ENCODE measurements at places on chromosomes 4 and X.

DNA sequence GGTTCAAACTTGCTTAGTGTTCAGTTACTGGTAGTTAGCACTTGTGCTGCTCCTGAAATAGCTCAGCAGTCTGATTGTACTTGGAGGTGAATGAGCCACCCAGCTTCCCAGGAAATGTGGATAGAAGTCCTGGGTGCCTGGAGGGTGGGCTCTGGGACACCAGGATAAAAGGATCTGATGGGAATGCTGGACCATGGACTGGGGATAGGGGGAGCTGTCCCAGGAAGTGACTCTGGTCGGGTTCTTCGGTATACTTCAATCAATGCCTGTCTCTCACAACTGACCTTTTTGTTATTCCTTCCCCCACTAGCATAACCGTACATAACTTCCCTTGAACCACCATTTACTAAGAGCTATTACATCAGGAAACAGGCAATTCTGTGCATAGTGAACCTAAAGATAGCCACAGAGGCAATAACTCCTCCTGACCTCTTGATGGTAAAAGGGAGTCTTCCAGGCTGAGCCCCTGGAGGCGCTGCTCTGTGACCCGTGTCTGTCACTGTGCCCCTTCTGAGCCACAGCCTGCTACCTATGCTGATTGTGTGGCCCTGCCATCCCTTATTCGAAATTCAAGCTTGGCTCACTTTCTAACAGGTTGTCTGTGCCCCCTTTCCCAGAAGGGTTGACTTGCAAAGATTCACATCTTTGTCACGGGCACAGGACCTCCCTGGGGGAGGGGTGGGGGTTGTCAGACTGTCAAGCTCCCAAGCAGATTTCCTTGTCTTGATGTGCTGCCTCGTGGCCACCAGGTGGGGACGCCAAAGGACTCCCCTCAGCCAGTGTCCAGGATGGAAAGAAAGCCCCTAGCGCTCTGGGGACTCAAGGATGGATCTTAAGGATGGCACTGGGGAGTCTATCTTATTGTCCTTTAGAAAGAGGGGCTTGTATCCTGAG, 24.5 kb upstream of the WDR1 start:
- DNase-seq: no peak

GRCh38 chr4:99894998-99895397, 771 bp upstream of the LAMTOR3 start:
- no peak for DNase-seq

GRCh38 chr4:119189638-119190037, 22.9 kb upstream of the USP53 start:
- no peak for DNase-seq

GRCh38 chrX:110794601-110795000, 1.0 kb downstream of the CHRDL1 start:
- DNase-seq: no peak

DNA sequence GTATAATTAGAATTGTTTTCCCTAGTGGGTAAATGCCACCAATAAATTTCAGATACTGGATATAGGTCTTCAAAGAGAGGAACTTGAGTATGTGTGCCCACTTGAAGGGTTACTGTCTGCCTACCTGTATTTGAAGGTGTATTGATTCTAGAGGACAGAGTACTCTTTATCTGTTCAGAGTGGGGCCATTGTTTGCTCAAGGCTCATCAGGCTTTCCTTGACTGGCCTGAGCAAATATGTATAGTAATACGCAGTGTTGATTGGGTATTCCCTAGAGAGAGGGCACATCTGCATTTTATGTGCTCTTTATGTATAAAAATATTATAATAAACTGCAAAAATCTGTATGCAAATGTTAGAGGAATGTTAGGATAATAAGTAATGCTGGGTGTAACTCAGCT, 23.7 kb downstream of the RP2 start:
- no peak for DNase-seq

- no peak for DNase-seq
Observed at GRCh38 chr4:65789341-65789740, 119.1 kb upstream of the EPHA5 start.

- DNase-seq: no peak
Observed at GRCh38 chrX:20352935-20353336, 86.2 kb upstream of the RPS6KA3 start.

DNA sequence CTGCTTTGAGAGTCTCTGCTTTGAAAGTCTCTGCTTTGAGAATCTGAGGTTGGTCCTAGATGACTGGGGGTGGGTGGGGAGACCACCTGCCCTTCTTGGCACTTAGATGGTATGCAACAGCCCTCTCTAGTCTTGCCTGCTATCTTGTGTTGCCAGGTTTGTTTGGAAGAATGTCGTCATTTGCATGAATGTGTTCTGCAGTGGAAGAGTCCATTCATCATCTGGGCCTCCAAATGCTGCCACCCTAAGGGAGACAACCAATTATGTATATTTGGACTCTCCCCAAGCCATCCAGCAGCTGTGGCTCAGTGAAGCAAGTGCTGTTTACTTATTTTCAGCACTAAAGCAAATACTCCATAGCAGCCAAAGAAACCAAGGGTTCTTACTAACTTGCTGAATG, 44.6 kb upstream of the TRPC5OS start:
- no peak for DNase-seq

- DNase-seq: no peak
Observed at GRCh38 chr4:169428376-169428775, 157.6 kb upstream of the SH3RF1 start.

DNA sequence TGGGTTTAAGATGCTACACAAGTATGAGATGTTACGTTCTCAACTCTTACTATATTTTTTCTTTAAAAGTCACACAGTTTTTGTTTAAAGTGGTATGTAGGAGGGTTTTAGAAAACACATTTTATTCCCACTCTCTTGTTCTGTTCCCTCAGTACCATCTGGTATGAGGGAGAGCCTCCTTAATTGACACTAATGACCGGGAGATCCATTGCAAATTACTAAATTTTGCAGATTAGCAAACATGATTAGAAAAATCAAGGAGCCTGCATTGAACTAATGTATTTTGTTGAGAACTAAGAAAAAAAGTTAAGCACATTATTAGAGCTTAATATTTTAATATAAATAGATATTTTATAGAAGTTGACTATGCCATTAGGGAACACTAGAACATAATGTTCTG, 87.3 kb upstream of the UNC5C start:
- no peak for DNase-seq

DNA sequence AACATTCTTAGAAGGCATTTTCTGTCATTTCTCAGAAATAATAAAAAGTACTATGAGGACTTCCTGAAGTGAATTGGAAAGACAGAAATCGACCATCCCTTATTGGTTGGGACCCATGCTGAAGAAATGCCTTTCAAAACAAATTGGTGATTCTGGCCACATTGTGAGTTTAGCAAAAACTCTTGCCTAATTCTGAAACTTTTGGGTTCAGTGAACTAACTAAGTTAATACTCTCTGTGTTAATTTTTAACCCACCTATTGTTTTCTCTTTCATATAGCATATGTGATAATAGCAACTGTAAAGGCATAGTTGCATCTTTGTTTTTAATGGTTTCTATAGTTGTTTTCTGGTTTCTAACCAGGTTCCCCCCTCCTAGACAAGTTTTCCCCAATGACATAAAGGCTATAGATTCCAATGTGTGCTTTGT, 129.3 kb upstream of the FAT1 start:
- no peak for DNase-seq

All from T-helper 9 cell (primary cell).